Effector memory CD8-positive, alpha-beta T cell (primary cell): ENCODE measurements at places on chromosomes 6 and 20.

- no peak for DNase-seq
Measured at GRCh38 chr6:40848868-40849514, 190.0 kb downstream of the UNC5CL start.

GRCh38 chr20:50834599-50835005 is 39.7 kb downstream of the BCAS4 start:
- no peak for DNase-seq

DNA sequence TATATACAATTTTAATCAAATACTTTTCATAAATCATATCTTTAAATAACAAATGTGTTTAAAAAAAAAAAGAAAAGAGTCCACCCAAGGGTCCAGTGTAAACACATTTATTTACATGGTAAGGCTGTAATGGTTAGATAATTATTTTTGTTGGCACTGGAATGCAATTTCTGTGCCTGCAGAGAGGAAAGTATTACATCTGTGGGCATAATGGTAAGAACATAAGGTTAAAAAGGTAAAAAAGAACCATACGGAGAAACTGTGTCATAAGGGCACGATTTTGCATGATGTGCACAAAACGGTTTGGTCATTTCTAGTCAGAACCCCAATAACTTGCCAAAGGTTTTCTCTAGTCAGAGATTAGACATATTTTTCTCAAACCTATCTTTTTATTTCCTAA is 54.3 kb downstream of the RWDD2A start:
- no peak for DNase-seq

GRCh38 chr6:136463743-136464142 is 86.5 kb downstream of the MAP7 start:
- no peak for DNase-seq

DNA sequence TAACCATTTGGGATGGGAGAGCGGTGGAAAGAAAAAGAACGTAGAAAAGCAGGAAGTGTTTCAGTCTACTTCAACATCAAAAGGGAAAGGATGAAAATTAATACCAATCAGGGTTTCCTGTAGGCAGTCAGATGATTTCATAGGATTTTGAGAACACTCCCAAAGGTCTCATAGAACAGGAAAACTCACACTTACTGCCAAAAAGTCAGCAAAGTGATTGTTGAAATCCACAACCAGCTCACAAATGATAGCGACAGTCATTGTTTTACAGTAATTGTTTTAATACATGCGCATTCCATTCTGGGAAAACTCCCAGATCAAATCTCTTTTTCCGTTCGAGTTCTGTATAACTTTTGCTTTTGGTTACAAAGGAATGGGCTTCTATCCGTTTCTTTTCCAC is 5.3 kb upstream of the CNKSR3 start:
- DNase-seq, result no peak

- no peak for DNase-seq
Measured at GRCh38 chr20:25685276-25686080, 11.2 kb downstream of the ZNF337 start.

- DNase-seq, result no peak
Measured at GRCh38 chr20:50093240-50093639, 19.7 kb downstream of the UBE2V1 start.

GRCh38 chr6:159578629-159579028 is 114.4 kb downstream of the SOD2 start:
- DNase-seq, result no peak

- DNase-seq, result no peak
Measured at GRCh38 chr6:18101271-18101670, 21.2 kb downstream of the NHLRC1 start.

- no peak for DNase-seq
Measured at GRCh38 chr6:154783229-154783628, 50.0 kb downstream of the SCAF8 start.

GRCh38 chr6:11139051-11139960 is 27.8 kb upstream of the ERVFRD-1 start:
- no peak for DNase-seq

DNA sequence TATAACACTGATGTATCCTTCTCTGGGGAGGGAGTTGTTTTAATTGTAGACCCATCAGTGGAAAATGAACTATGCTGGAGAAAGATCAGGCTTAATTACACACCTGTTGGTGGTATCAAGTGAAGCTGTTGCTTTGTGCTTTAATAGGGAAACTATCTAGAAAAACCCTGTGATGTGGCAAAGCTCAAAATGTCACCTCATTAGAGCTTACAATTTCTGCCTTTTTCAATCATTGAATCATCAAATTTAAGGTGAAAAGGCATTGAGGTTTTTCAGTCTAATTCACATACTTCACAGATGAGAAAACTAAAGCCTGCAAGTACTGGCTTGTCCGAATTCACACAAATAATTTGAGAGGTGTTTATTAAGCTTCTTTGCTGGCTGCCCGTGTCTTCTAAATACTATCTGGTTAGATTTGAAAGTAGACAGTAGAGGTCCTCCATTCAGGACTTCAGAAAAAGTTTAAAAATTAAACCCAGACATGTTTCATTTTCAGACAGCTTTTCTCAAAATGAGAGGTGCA is 143.3 kb upstream of the MAP3K7 start:
- DNase-seq, result no peak

DNA sequence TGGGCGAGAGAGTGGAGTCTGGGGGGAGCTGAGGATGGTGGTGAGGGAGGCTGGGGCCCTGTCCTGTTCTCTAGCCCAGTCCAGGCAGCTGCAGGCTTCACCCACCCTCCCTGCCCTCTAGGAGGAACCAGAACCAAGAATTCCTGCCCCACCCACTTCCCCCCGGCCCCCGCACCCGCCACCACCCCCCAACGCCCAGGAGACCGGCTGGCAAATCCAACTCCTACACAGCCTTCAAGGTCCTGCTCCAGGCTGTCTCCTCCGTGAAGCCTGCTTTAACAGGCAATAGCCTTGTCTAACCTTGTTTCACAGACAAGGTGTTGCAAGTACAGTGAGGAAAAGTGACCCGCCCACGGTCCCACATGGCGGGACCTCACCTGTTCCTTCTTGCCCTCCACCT is 2.4 kb downstream of the SPDEF start:
- no peak for DNase-seq

DNA sequence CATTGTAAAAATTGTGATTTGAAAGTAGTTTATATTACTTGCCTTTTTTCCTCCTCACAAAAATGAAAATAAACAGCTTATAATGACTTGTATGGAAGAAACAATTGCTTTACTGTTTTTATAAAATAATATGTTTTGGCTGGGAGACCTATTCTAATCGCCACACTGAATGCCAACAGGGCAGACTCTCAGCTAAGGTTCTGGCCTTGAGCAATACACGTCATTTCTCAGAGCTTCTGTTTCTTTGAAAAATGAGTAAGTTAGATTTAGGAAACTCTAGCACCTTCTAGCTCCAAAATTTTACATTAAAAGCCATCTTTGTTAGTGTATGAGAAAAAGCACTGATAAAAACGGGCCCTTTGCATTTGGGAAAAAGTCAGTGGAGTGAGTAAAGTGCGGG is 166.6 kb downstream of the ARID1B start:
- DNase-seq, result no peak

- no peak for DNase-seq
Measured at GRCh38 chr20:37383229-37383989, 37.5 kb downstream of the SRC start.

DNA sequence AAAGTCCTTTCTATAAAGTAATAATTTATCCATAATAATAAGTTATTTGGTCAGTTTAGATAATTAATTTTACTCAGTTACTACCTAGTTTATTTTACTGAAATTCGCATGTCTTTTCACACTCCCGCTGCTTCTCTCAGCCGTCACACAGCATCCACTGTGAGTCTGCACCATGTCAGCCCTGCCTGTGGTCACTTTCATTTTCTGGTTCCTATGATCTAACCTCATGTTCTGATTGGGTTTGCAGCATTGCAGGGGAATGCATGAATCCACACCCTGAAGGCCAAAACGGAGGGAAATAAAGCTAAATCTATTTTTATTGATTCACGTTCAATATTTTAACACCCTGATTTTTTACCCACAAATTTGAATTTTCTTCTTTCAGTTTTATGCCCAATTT is 47.4 kb downstream of the PDE10A start:
- no peak for DNase-seq

GRCh38 chr6:11357285-11357684 is 124.8 kb upstream of the NEDD9 start:
- DNase-seq, result no peak

DNA sequence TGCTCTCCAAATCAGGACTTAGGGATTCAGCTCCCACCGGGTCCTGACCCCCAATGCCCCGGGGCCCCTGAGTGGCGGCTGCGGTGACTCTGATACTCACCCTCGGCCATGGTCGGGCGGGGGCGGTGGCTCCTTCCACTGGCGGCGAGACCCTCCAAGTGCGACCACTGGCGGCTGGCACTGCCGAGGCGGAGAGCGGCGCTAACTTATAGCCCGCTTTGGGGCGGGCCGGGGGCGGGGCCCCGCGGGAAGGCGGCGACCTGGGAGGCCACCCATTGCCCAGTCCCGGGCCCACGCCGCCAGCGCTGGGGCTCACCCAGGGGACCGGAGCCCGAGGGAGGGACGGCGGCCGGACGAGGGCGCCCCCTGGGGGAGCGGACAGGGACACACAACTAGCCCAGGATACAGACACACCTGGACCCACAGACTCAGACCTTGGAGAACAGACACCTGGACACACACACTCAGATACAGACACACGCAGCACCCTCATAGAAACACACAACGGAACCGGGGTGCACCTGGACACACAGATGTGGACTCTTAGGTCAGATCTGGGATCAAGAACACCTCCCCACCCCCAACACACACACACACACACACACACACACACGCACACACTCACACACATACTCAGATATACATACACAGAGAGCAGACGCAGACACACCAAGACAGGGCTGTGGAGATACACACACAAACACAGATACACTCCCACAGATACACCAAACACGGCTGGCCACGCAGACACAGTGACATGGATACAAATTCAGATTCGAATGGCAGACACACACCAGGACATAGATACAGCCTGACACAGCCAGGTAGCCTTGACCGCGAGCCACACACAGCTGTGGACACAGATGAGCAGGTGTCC is at the start of gene TGM2:
TGM2 (minus strand) TSS at position 182 of the 877 bp plus-strand sequence; CDS start at position 110, 72 bp downstream.
- DNase-seq, result peak; percentile 35

GRCh38 chr6:150684714-150685459 is 85.2 kb downstream of the PLEKHG1 start:
- no peak for DNase-seq

GRCh38 chr20:63863021-63863797 is 1.9 kb upstream of the TPD52L2 start:
- no peak for DNase-seq

GRCh38 chr6:17542243-17542642 is 57.9 kb upstream of the FAM8A1 start:
- no peak for DNase-seq

DNA sequence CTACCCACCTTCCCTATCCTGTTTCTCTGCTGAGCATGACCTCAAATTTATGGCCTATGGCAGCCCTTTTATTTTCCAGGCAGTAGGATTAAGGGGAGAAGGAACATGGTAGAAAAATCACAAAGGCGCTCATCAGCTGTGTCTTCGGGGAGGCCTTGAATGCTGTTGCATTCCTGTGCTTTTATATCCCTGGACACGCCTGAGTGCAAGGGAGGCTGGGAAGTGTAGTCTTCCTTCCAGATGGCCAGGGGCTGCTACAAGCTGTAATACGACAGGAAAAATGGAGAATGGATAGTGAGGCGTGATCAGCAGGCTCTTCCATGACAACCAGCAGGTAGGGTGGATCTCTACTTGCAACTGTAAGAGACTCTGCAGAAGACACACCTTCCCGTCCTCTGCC is 210.9 kb upstream of the GGTLC1 start:
- DNase-seq, result no peak

DNA sequence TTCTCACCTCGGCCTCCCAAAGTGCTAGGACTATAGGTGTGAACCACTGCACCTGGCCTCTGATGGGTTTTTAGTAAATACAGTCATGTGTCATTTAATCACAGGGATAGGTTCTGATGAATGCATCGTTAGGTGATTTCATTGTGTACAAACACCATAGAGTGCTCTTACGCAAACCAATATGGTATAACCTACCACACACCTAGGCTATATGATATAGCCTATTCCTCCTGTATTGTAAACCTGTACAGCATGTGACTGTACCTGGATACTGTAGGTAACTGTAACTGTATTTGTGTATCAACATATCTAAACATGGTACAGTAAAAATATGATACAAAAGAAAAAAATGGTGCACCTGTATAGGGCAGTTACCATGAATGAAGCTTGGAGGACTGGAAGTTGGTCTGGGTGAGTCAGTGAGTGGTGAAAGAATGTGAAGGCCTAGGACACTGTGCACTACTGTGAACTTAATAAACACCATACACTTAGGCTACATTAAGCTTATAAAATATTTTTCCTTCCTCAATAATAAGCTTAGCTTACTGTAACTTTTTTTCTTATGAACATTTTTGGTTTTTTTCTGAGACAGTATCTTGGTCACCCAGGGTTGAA is 10.0 kb downstream of the BICRAL start:
- no peak for DNase-seq
